Stimulated activated CD8-positive, alpha-beta memory T cell treated with anti-CD3 and anti-CD28 coated beads, Interleukin-7, amount 100 ng/mL, for 1 hour (primary cell): ENCODE measurements at places on chromosomes 2 and 18.

- no peak for DNase-seq
Measured at GRCh38 chr2:185980944-185981343, 242.3 kb downstream of the FSIP2 start.

GRCh38 chr2:34892766-34893165, 1293.7 kb upstream of the FAM98A start:
- no peak for DNase-seq

GRCh38 chr2:47060652-47061170, 94.4 kb downstream of the STPG4 start:
- DNase-seq = no peak

DNA sequence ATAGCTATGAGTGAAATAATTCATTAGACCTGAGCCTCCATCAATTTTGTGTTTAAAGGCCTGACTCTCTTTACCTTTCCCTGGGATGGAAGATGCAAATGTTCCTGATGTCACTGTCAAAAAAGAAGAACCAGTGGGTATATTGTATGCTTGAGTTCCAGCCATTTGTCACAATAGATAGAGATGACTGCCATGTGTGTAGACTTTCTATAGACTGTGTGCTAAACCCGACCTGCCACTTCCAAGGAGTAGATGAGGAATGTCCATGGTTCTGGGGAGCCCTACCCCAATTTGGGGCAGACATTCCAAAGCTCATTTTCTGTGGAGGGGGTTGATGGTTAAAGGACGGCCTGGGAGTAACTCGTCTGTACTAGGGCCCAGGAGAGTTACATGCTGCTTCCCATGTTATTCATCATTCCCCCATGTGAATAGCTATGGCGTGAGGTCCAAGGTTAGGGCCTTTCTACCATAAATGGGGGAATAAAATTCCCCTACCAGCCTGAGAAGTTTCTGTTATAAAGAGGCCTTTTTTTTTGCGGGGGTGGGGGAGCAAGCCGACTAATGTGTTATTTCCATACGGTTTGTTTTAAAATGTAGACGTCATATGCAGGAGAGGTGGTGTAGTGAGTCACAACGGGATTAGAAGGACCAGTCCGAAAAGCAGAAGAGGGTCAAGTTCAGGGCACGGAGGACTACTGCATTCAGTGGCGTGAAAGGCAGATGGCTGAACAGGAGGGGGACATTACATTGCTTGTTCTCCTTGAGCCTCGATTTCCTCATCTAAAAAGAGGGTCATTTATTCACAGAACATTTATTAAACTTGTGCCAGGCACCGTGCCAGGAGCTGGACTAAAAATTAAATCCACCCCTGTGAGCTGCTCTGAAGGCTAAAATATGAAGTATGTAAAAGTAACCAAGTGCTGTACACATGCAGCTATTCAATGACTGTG, 24.0 kb downstream of the IL1B start:
- no peak for DNase-seq

DNA sequence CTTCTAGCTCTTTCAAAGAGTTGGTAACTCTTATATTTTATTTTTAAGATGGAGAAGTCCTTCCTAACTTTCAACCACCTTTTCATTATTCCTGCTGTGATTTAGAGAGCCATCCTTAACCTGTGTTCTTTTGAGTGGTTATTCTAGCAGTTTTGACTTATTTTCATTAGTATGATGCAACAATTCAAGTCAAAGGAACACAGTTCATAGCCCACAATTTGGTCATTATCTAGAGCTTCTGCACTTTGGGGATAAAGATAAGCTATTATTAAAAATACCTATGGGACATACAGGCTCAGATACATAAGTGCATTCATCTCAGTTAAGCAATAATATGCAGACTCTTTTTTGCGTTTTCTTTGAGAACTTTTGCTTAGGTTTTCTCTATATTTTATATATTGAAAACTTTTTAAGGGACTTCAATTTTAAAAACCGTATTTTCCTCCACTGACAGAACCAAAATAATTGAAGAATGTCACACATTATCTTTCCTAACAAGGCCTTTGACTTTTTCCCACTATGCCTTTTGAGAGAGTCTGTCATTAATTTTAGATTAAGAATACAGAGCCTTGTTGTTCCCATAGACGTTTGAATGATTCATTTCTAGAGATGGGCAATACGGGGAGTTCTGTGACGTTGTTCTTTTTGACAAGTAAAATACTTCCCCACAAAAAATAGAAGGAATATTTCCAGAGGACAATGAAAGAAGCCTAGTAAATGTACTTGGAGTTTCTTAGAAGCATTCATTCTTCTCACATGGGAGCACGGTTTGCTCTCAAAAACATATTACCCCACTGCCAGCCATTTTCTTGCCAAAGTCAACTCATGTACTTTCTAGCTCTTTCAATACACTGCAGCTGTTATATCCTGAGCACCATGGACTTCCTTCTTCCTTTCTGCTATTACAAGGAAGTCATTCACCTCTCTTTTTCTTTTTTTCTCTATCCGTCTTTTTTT, 42.9 kb upstream of the RASGRP3 start:
- no peak for DNase-seq

DNA sequence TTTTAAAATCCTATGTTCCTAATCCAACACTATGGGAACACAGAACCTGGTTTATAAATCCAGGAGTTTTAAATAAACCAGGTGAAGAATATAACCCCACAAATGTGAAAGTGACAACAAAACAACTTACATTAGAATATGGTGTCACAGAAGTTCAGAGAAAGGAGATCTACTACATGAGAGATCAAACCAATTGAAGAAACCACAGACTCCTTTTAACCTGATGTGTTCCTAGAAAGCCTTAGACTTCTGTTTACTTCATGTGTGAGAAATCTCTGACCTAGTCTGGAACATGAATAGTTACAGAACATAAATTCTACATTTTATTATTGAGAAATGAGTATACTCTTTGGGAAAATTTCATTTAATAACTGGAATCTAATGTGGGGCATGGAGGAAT, 165.3 kb downstream of the FTCDNL1 start:
- DNase-seq = no peak

GRCh38 chr2:143158551-143159485, 29.6 kb downstream of the ARHGAP15 start:
- DNase-seq = no peak

DNA sequence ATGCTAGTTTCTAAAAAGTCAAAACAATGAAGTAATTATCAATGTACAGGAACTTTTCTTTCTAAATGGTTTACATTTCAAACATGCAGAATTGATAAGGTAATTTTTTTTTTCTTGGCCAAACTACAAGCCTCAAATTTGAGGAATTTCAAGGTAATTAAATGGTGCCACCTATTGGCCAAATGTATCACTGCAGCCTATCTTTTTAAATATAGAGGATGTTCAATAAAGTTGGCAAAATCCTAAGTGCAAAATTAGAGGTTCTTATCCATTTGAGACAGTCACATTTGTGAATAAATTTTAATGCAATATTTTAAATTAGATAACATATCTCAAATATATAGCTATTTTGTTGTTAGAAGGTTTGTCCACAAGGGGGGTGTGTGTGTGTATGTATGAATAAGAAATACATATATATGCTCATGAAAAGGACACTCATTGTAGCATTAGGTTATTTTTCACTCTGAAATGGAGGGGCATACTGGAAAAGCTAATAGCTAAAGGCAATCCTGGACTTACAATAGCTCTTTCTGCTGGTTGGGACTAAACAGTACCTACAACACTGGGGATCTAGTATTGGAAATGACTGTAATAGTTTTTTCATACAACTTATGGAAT, 26.2 kb downstream of the MMADHC start:
- no peak for DNase-seq

- DNase-seq = no peak
Measured at GRCh38 chr2:223846515-223846914, 9.1 kb upstream of the AP1S3 start.
